ENCODE measurements at places on chromosomes 2 and 18.
A peak's percentile ranks its signal among the peaks of the same experiment; 100 is the strongest.

DNA sequence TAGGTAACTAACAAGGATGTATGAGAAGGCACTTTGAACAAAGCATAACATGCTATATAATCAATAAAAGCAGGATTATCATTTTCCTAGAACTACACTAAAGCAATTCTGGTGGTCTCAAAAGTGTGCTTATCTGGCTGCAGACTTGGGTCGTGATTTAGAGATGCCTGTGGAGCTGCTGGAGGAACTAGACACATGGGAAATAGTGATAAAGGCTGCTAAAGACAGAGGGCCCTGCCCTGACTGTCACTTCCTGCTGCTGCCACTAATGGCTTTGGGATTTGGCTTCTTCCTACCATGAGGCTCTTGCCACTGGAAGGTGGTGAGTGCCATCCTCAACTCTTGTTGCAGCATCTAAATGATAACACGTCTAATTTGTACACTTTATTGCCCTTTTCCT, 22.5 kb downstream of the TMEM178A start:
- DNase-seq, result no peak

DNA sequence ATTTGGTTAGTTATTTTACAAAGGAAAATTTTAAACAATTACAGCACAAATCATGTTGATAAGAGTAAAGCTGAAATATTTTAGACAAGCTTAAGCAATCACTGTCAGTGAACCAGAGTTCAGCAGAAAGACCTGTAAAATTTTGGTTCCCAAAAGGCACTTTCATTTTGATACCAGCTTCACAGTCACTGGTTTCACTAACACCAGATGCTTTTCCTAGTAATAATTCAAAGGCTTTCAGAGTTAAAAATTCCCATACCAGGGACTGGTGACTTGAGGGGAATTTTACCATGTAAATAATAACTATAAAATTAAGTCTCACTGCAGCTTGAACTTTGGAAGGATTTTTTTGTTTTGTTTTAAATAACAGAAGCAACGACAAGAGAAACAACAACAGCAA, 102.3 kb upstream of the CD302 start:
- DNase-seq, result no peak

GRCh38 chr2:187001248-187001647, 152.3 kb upstream of the ZSWIM2 start:
- DNase-seq, result no peak

GRCh38 chr18:63141778-63142176, 177.8 kb downstream of the BCL2 start:
- no peak for DNase-seq

DNA sequence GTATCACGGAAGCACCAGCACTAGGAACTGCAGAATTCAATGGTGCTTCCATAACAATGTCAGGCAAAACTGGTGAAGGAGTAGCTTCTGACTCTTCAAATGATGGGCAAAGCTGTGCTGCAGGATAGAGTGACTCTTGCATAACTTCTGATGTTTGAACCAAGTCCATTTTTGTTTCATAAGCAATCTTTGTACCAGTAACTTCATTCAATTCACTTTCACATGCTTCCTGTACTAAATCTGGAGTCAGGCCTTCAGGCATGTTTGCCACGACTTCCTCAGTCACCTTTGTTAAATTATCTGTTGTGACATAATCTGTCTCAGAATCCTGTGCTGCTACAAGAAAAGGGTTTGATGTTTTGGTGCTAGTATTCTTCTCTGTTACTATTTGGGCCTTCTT, 24.0 kb downstream of the RTN4 start:
- DNase-seq, result peak; percentile 69

DNA sequence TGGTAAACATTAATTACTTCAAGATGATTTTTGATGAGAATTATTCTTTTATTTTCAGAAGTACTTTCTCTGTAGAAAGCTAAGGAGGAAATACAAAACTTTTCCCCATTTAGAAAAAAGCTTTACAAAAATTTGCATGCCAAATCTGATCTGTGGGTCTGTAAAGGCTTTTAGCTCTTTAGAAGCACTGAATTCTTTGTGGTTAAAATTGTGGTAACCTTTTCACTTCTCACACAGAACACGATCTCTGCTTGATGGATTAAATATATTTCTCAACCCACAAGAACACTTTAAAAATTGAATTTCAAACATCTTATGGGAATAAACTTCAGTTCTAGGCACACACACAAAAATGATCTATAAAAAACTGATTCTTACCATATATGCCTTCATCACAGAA, 63.7 kb downstream of the VIL1 start:
- DNase-seq, result no peak

GRCh38 chr2:235498541-235498940, 4.7 kb downstream of the AGAP1 start:
- no peak for DNase-seq

DNA sequence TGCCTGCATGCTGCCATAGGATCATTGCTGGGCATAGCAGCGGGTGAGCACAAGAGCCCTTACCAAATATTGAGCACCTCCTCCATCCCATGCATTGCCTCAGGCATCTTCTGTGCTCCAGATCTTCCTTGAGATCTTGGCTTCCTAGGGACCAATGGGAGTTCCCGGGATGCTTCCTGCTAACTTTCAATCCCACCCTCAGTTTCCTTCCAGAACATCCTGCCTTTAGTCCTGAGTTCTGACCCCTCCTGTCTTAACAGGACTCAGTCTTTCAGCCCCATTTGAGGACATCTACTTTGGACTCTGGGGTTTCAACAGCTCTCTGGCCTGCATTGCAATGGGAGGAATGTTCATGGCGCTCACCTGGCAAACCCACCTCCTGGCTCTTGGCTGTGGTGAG, 15.3 kb downstream of the SLC14A1 start:
- no peak for DNase-seq

GRCh38 chr18:13932285-13933025, 17.1 kb upstream of the MC2R start:
- no peak for DNase-seq

GRCh38 chr2:234676109-234676782, 179.4 kb upstream of the ARL4C start:
- DNase-seq, result no peak

GRCh38 chr2:238406221-238406997, 20.3 kb upstream of the ASB1 start:
- no peak for DNase-seq

DNA sequence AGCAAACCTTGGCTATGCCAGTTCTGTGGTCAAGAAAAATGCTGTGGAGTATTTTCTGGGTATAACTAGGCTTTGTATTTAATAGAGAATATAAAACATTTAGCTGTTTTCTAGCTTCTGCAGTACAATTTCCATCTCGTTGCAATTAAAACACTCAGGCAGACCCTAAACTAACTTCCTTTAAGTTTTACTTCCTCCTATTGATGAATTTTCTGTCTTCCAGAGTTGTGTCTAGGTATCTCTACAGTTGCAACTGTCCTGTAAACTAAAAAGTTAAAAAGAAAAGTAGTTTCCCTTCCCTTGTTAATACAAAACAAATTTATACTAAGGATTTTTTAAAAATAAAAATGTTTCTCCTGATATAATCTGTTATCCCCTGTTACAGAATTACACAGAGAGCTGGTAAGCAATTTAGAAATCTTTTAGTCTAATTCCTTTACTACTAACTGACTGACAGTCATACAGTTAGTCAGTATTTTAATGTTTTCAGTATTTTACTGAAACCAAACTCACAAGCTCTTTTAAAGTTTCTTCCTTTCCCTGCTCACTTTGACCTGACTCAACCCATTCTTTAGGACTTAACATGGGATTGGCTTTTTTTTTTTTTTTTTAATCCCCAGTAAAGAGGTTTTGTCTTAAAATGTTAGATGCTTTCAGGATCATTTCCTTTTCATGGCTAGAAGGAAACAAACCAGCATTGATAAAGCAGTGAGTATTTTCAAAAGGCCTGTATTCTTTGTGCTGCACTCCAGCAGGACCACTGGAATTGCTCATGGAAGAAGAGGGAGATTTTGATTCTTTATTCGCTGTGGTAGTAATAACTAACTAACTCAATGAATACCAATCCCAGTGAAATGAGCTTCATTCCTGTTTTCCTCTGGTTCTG, 22.9 kb downstream of the ITGAV start:
- no peak for DNase-seq

GRCh38 chr2:229728370-229728769, 14.0 kb upstream of the DNER start:
- DNase-seq, result no peak

DNA sequence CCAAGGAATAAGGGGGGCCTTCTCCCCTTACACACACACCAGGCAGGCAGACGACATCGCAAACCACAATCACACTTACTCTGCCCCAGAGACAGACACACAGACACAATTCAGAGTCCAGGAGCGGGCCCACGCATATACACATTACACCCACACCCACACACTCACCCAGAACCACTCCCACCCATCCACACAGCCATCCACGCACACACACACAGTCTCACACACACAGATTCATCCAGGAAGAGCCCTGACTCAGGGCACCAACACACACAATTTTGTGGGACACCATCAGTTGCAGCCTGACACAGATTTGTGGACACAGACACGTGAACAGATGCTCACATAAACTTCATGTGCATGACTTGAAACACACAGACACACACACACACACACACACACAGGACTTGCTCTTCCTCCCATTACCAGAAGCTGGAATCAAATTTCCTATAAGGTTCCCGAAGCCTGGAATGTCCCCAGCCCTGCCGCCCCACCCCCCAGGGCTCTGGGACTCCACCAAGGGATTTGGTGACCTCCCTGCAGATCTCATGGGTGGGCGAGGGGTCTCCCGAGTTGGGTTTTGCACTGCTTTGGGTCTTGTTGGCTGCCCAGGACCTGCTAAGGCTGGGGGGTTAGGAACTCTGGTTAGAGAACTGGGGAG, 23.5 kb downstream of the TNS1 start:
- no peak for DNase-seq

- peak; percentile 21 for DNase-seq
These were observed 470.6 kb upstream of the MEX3C start for GRCh38 chr18:51668101-51668500.

DNA sequence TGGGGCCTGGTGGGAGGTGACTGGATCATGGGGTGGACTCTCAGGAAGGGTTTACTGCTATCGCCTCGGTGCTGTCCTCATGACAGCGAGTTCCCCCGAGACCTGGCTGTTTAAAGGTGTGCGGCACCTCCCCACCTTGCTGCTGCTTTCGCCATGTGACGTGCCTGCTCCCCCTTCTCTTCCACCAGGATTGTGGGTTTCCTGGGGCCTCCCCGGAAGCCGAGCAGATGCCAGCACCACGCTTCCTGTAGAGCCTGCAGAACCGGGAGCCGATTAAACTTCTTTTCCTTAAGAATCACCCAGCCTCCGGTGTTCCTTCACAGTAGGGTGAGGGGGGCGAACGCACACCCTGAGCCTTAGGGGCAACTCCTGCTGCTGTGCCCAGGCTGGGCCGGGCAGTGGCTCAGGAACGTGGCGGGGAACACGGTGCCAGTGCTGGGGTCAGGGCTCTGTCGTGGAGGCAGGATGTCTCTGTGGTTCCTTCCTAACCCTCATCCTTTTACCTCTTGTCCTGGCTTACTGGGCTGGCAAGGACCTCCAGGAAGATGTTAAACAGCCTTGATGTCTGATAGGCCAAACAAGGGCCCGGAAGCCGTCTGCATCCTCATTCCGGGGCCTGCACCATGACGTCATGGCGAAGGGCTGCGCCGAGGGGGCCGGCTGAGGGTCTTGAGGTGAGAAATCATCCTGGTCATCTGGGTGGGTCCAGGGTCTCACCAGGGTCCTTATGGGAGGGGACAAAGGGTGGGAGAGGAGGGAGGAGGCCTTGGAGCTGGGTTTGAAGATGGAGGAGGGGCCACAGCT, 12.7 kb downstream of the NEU4 start:
- DNase-seq, result no peak

GRCh38 chr2:134198006-134198634, 55.8 kb upstream of the MGAT5 start:
- DNase-seq, result no peak

DNA sequence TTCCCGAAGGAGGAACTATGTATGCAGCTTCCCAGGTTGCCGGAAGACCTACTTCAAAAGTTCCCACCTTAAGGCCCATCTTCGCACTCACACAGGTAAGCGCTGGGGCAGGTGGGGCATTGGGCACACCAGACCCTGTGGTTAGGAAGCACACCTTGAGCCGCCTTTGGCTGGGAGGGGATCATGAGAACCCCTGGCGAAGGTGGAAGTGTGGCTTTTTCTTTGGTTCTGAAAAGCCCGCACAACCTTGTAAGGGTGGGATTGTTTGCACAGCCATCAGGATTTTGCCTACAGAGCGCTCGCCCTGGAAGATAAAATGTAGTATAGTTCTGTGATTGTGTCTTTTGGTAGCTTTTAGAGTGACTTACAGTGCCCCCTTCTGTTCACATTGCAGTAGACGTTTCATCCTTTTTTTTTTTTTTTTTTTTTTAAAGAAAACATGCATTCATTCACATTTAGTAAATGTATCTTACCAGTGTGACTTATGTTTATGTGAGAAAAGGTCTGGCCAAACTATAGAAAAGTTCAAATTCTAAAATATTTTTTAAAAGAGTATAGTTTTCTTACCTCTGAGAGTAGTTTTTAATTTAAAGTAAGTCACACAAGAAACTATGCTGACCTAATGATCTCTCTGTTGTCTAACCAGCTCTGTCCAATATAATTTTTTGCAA, 5.3 kb downstream of the KLF11 start:
- no peak for DNase-seq

DNA sequence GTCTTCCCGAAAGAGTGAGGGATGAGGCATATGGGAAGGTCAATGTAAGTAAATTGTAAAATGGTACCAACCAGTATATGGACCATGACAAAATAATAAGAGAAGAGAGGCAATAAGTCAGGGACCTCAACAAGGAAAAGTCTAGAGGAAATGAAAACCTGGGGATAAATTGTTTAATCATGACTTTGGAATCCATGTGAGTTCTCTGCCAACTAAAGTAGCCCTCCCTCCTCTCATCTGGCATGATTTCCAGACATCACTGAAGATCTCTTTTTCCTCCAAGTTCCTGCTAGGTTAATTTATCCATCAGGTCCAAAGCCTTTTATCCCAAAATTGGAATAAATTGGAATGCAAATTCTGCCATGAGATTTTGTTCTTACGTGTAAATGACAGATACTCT, 417.9 kb downstream of the NRXN1 start:
- DNase-seq, result no peak

GRCh38 chr2:190657474-190658255, 8.8 kb downstream of the NAB1 start:
- DNase-seq, result peak; percentile 51

GRCh38 chr2:142974288-142975024, 97.0 kb downstream of the KYNU start:
- no peak for DNase-seq

DNA sequence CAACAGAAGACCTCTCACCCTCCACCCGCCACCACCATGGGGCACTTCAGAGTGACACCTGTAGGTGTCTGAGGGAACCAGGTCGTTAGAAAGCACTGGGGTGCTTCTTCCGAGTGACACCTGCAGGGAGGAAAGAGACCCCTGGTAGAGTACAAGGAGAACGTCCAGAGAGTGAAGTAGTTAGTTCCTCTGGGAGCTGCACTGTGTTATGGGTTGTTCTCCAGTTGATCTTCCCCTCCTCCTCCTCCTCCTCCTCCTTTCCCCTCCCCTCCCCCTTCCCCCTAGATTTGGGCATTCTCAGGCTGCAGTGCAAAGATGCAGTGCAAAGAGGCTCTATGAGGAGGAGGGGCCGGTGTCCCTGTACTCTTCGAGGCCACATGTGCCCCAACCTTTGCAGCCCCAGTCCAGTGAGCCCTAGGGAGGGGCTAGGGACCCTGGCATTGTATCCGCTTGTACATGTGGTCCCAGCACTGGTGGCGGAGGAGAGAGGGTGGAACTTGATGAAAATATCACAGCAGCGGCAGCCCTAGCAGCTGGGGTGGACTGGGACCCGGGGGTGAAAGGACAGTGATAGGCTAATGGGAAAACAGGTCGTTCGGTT, 850 bp downstream of the DNAJB2 start:
- DNase-seq, result no peak

GRCh38 chr2:46580416-46580815, 101.1 kb downstream of the TMEM247 start:
- no peak for DNase-seq

Measured in HL-60 (cell line).